ENCODE measurements at places on chromosomes 6 and 20.

DNA sequence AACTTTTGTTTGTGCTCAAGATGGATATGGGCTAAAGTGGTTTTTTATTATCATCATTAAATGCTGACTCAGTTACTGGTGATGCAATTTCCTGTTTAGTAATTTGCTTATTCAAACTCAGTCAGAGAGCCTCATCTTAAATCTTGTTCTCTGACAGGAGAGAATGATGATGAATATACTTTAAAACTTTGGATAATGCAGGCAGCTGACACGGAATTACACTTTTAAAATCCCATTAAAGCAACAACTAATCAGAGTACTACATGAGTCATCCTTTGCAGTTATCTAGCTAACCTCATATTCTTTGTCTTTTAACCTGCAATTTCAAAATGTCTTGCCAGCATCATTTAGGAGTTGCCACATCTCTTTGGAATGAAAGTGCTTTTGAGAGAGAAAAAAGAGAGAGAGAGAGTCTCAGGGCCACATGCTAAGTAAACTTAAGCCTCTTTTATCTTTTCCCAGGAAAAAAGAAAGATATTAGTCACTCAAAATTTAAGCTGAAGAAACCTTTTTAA lies 9.2 kb upstream of the C6orf141 start:
- peak; percentile 79 for DNase-seq

- DNase-seq, result no peak
Measured at GRCh38 chr6:27892649-27893058, 19.5 kb downstream of the OR2B2 start.

- no peak for DNase-seq
Measured at GRCh38 chr6:34511915-34512737, 44.0 kb downstream of the SPDEF start.

DNA sequence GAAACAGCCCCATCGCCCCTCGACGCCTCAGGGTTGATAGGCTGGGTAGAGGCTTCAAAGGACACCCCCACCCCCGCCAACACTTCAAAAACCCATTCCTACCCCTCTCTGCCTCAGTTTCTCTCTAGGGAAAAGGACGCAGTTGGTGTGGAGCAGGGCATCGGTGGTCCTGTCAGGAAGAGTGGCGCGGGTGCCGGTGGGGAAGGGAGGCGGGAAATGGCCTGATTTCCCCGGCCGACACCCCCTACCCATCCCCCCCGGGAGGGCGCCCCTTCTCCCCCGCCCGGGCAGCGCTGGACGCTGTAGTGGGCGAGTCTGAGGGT lies 367 bp downstream of the NRSN2 start:
- no peak for DNase-seq

GRCh38 chr6:154814063-154814462 lies 80.8 kb downstream of the SCAF8 start:
- no peak for DNase-seq

DNA sequence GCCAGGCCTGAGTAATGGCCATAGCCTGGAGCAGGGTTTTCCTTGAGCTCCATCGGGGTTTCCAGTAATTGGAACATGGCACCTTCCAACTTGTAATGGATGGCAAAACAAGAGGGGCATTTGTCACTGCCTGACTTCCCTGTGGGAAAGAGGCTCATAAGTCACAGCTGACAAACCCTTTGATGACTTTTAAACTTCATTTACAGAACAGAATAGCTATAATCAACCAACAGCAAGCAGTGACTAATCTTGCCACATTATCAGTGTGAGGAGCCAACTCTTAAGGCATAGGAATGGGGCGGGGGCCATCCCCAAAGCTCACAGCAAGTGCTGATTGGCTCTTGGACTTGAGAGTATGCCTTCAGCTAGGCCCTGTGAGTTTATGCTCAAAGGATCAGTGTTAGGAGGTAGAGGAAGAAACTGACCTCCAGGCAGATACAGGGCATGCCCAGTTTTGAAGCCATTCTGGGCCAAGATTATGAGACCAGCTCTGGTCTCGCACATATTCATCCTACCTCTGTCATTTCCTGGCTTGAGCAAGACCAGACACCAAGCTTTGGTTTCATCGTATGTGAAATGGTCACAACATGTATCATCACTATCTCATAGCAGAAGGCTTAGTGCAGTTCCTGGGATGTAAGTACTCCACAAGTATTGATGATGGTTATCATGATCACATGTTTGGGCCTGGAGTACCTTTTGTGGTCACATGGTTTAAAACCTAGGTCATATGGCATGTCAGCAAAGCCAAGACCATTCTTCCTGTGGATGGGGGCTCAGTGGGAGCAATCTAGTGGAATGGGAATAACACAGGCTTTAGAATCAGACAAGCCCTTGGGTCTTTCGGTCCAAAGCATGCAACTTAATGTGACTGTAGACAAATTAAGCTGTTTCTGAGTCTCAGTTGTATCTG lies 49.2 kb downstream of the EIF2S2 start:
- DNase-seq, result peak; percentile 59

DNA sequence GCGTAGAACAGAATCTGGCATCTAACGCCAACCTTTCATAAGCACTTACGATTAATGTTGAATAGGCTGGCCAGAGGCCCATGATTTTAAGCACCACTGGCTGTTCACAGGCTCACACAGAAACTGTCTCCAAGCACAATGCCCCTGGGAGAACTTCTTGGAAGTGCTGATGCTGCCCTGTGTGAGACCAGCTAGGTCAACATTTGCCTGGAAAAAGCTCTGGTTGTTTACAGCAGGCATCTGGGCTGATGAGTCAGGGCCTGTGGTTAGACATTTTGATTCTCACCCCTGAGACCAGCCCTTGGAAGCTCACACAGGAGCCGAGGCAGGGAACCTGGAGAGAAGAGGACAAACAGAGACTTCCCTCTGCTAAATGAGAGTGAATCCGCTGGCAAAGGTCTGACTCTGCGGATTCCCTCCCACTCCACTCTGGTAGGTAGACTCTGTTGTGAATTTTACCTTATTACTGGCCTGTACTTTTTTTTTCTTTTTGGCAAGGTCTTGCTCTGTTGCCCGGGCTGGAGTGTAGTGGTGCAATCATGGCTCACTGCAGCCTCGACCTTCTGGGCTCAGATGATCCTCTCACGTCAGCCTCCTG lies 6.8 kb upstream of the SULF2 start:
- peak; percentile 96 for DNase-seq

DNA sequence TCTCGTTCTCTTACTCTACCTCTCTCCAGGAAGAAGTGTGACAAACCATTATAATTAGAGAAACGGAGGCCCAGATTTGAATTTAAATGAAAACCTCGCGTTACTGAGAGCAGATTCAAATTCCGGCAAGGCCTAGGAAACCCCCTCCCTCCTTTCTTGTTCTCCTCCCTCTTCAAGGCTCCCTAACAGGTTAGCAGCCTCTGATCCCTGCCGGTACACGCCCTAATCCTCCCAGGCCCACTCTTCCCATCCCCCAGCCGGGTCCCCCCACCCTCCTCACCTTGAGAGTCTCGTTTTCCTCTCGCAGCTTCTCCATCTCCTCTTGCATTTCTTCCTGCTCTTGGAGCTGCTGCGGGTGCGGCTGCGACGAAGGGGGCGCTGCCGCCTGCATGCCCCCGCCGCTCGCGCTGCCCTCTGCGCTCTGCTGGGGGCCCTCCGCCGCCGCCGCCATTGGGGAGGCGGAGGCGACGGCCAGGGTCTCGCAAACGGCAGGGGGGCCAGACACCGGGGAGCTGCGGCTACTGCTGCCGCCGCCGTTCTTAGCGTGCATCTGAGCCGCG lies 3.8 kb downstream of the MTCL3 start:
- no peak for DNase-seq

GRCh38 chr20:19211661-19212468 lies 577 bp upstream of the SLC24A3 start:
- peak; percentile 34 for DNase-seq

DNA sequence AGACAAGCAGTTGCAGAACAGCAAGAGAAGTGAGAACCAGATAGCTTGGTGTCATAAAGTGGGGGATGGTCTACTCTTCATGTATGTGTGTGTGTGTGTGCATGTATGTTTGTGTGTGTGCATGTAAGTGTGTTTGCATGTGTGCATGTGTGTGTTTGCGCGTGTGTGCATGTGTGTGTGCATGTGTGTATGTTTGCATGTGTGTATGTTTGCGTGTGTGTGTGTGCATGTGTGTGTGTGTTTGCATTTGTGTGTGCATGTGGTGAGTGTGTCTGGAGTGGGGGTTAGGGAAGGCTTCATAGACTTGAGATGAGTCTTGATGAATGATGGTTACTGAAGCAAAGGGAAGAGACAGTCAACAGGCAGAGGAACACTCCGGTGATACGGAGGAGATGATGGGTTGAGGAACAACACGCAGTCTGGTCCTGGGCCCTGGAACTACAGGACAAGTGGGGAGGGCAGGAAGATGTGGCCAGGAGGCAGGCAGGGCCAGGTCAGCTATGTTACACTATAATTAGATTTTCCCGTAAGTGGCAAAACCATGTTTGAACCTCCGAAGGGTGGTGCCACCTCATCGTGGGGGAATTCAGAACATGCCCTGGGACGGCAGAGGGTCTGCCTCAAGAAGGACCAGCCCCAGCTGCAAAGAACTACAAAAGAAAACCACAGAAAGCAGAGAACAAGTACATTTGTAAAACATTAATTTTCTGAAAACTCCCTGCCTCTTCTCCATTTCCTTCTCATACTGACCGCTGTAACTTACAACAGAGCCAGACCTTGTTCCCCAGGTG lies 38.7 kb upstream of the PDE10A start:
- DNase-seq, result no peak

DNA sequence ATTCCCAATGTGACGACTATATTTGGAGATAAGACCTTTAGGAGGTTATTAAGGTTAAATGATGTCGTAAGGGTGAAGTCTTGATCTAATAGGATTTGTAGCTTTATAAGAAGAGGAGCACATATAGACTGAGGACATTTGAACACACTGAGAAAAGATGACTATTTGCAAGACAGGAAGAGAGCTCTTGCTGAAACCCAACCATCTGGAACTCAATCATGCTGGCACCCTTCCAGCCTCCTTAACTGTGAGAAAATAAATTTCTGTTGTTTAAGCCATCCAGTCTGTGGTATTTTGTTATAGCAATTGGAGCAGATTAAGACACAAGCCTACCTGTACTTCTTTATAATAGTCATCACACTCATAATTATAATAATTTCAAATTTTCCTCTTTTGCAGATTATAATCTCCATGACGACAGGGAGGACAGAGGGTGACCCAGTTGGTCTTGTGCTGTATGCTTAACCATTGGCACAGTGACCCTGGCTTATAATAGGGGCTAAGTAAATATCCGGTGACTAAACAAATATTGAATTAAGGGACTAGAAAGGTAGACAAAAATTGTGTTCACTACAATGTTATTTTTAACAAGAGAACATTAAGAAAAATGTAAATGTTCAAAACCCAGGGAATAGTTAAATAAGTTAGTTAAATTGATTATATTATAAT lies 206.4 kb upstream of the HDDC2 start:
- DNase-seq, result peak; percentile 20
